NCI-H2029 treated with DMSO at 0.1 percent for 48 hours (cell line): ENCODE measurements at places on chromosomes 2 and 18.

DNA sequence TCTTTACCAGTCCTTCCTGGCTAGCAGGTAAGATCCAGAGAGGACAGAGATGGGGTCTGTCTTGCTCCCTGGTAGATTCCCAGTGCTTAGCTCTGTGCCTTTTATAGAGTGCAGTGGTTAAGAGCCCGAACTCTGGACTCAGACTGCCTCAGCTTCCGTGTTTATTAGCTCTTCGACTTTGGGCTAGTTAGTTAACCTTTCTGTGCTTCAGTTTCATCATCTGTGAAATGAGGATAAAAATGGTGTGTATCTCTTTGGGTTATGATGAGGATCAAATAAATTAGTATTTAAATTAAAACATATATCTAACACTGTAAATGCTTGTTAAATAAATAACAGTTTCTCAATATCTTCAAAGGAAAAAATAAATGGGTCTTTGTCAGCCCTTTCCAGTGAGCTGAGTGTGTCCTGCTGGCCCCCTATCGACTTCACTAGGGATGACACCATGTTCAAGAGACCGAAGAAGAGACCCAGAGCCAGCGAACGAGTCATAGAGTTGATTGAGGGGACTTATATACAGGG is 38.2 kb downstream of the CERS6 start:
- no peak for DNase-seq

GRCh38 chr18:12960853-12961397 is 13.1 kb downstream of the SEH1L start:
- no peak for DNase-seq

DNA sequence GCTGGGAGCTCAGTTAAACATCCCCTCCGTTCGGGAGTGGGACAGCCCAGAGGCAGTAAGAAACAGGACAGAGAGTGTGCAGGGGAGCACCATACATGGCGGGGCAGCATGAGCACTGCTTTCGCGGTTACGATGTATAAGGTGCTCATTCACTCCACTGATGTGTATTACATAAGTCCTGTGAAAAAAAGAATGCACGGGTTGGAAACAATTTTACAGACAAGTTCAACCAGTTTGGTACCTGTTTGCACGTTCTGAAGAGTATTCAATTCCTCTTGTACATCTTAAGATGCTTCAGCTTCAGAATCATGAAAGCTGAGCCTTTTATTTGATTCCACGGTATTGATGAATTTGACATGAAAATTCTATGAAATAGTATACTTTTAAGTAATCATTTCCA is 97.8 kb upstream of the NETO1 start:
- no peak for DNase-seq

DNA sequence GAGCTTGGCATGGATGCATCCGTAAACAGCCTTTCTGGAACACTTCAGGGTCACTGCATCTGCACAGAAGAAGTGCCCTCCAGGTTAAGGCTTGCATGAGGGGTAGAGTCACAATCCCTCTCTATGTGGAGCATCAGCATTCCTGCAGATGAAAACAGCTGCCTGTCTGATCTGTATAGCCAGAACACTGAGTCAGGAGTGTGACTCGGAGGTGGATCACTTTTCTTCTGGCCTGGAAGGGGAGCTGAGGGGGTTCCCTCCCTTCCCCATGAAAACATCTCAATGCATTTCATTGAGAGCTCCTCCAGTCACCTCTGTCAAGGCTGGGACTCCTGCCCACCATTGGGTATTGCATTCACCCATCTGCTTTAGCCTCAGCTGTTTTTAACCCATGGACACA is 72.5 kb upstream of the SERPINE2 start:
- no peak for DNase-seq

- DNase-seq = no peak
Measured at GRCh38 chr2:74554820-74555531, 456 bp downstream of the DOK1 start.
